ENCODE measurements at places on chromosomes 11 and 22.

GRCh38 chr11:96062134-96062533 is 138.2 kb upstream of the MTMR2 start:
- DNase-seq, result peak; percentile 85

- DNase-seq, result no peak
Observed at GRCh38 chr11:21908211-21908610, 284.7 kb upstream of the ANO5 start.

- no peak for DNase-seq
Observed at GRCh38 chr22:24176630-24177029, 4.7 kb upstream of the SUSD2 start.

- no peak for DNase-seq
Observed at GRCh38 chr11:122210367-122210997, 94.5 kb upstream of the BLID start.

- DNase-seq, result no peak
Observed at GRCh38 chr22:17429516-17429915, 60.3 kb downstream of the CECR2 start.

GRCh38 chr11:61757213-61757862 is 4.9 kb downstream of the MYRF start:
- DNase-seq, result no peak

DNA sequence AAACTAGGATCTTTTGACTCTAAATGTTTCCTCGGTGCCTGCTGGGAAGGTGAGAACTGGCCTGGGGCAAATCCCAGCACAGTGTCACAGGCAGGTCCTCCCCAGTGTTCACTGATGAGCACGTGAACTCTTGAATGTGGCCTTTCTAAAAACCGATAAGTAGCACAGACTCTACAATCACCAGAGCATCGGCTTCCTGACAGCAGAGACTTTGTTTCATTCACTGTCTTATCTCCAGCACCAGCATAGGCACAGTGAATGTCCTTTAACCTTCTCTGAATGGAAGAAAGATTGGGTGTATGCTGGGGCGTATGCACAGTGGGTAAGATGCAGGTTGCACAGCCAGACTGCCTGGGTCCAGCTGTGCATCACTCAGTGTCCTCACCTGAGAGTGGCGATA is 59.3 kb upstream of the EIF3D start:
- DNase-seq, result no peak

DNA sequence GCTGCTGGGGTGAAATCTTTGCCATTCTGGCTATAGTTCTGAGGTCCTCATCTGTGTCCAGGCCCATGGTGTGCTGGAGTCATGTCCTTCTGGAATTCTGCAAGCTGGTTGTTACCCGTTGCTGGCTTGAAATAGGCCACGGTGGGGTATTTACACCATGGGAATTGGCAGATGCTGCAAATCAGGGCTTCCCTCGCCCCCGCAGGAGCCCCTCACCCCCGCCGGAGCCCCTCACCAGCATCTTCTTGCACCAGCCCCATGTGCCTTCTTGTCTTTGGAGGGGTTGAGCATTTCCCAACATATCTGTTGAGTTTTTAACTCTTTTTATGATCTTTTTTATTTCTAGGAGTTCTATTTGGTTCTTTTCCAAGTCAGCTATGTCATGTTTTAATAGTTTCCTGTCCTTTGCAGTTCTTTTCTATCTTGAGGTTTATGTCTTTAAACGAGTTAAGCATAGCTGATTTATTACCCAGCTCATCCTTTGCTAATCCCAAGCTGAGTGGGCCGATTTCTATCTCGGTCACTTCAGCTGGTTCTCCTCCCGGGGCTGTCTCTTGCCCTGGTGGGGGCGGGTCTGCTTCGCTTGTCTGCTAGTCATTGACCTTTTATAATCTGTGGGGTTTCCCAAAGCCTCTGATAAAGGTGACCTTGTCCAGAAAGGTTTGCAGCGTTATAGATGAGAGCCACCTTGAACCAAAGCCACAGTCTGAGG is 17.6 kb downstream of the ANO1 start:
- DNase-seq, result no peak

- DNase-seq, result no peak
Observed at GRCh38 chr11:121514432-121515334, 61.9 kb upstream of the SORL1-AS1 start.

DNA sequence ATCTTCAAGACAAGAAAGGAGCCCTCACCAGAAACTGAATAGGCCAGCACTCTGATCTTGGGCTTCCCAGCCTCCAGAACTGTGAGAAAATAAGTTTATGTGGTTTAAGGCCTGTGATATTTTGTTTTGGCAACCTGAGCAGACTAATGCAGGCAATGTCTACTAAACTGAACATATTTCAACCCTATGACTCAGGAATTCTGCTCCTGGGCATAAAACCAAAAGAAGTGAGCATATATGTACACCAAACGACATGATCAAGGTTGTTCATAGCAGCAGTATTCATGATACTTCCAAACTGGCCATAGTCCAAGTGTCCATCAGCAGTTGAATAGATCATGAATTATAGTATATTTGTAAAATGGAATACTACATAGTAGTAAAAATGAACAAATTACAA is 29.0 kb downstream of the CSNK2A3 start:
- peak; percentile 7 for DNase-seq

- no peak for DNase-seq
Observed at GRCh38 chr11:110571081-110571720, 141.0 kb downstream of the ARHGAP20 start.

DNA sequence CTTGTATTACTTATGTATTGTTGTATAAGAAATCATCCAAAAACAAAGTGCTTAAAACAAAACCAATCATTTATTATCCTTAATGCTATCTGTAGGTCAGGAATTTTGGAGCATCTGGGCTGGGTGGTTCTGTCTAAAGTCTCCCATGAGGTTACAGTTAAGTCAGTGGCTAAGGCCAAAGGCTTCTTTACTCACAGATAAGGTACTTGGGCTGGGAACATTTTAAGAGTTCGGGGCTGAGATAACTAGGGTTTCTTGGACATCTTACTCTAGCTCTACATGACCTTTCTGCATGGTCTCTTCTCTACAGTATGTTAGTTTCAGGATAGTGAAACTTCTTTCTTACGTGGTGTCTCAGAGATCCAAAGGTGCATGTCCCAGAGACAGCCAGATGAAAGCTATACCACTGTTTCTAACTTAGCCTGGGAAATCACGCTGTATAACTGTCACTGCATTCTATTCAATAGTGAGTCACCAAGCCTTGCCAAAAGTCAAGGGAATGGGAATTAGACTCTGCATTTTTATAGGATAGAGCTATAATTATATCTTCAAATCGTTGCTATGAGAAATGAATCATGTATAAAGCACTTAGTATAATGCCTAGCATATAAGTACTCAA is 29.6 kb downstream of the SOX6 start:
- peak; percentile 58 for DNase-seq

DNA sequence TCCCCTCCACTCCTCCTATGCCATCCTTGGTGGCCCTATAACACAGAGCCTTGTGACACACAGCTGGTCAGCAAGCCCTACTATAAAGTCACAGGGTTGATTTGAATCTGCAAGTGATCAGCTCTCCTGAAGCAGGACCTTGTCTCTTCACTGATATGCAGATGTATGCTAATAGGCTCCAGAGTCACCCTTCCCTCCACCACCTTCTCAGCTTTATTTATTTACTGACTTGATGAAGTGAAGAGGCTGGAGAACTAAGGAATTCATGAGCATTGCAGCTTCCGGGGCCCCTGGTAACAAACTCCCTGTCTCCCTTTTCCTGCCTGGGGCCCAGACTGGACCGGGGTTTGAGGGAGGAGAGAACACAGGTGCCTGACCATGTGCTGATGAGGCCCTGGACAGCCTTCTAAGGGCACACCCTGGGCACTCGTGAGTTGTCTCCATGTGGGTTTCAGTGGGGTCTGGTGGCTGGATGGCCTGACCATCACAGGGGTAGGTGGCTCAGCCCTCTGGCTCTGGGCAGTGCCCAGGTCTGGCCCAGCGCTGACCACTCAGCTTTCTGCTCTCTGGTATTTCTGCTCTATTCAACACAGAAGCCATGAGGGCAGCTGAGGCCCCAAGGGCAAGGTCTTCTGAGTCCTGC is 307.5 kb downstream of the NTM start:
- DNase-seq, result no peak

DNA sequence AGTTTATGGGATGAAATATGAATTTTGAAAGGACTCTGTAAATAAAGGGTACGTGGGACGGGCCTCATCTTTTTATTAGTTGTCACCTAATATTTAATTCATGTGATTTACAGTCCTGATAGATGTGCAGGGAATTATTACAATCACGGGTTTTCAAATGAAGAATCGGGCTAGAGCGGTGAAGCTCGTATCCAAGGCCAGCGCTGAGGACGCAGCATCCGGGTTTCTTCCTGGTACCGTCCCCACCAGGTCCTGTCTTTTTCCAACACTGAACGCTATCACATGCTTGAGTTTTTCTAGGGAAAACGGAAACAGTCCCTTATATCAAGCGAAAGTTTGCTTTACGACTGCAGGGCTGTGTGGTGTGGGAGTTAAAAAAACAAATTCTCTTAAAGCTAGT is 787 bp downstream of the SMDT1 start:
- DNase-seq, result peak; percentile 16

DNA sequence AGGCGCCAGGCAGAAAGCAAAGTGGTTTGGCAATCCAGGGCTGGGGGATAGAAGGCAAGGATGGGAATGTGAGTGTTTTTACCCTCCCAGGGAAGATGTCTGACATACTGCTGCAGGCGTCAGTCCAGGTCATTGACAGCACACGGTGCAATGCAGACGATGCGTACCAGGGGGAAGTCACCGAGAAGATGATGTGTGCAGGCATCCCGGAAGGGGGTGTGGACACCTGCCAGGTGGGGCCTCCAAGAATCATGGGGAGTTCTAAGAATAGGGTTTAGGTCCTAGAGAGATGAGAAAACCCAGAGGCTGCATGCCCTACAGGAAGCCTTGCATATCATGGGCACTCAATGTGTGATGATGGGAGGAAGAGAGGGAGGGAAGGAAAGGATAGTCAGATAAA is 28.3 kb upstream of the SMIM35 start:
- DNase-seq, result no peak

DNA sequence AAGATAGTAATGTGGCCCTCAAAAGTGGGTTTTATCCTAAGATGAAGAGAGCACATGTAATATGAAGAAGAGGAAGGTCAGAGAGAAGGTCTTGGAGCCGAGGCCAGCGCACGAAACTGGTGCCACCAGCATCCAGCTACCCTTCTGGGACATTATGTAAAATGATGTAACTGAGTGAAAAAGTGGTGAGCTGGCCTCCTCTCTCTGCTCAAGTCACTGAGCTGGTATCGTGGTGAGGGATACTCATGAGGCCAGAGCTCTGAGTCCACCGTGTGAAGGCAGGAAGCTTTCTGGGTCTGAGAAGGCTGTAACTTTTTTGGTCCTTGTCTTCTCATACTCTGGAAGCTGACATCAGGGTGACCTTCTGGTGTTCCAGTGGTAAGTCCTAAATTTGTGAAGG is 25.1 kb downstream of the RNF185 start:
- no peak for DNase-seq

DNA sequence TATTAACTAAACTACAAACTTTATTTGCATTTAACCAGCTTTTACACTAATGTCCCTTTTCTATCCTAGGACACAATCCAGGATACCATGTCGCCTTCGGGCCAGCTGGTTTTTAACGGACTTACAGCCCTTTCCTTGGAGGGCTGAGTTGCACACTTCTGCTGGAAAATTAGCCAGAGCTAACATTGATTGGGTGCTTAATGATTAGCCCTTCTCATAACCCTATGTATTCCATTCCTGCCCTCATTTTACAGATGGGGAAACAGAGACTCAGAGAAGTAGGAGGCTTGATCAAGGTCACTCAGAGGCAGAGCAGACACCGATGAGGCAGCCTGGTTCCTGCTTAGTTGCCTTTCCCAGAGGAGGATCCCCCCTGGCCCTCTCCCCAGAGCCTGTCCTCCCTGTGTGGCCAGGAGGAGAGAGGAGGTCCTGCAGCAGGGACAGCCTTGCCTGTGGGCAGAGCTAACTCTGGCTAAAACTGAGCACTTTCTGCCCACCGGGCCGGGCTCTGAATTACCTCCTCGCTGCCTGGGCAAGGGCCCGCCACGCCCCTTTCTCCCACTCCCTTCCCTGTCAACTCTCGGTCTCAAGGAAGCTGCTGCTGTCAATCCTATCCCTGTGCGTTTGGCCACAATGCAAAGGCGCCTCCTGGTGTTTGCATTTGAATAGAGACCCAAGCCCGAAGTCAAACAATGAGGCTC is 59.6 kb upstream of the PAX6 start:
- DNase-seq, result peak; percentile 43

- DNase-seq, result no peak
Observed at GRCh38 chr11:121104312-121104762, 3.3 kb downstream of the TECTA start.

GRCh38 chr11:95081010-95081409 is 8.6 kb upstream of the ENDOD1 start:
- no peak for DNase-seq

- no peak for DNase-seq
Observed at GRCh38 chr11:109858152-109858551, 235.0 kb upstream of the ZC3H12C start.

DNA sequence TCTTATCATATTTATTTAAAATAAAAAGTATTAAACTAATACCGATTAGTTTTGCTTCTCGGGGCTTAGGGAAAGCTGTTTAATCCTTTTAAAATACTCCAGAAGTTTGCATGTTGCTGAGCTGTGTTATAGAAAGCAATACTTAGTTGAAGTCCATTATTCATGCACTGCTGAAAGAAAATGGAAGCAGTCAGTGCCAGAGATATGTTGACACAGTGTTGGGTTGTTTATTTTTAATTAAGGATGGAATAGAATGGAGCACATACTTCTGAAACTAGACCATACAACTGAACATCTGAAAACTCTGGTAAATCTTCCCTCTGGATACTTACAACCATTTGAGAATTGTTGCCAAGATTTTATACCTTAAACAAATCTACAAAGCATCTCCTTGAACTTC is 282.7 kb upstream of the CCDC179 start:
- DNase-seq, result no peak

- DNase-seq, result no peak
Observed at GRCh38 chr22:35506259-35506570, 34.4 kb upstream of the RASD2 start.

GRCh38 chr11:104763930-104764709 is 134.1 kb downstream of the CASP12 start:
- DNase-seq, result no peak

GRCh38 chr11:129331217-129331616 is 44.4 kb upstream of the BARX2 start:
- peak; percentile 13 for DNase-seq

DNA sequence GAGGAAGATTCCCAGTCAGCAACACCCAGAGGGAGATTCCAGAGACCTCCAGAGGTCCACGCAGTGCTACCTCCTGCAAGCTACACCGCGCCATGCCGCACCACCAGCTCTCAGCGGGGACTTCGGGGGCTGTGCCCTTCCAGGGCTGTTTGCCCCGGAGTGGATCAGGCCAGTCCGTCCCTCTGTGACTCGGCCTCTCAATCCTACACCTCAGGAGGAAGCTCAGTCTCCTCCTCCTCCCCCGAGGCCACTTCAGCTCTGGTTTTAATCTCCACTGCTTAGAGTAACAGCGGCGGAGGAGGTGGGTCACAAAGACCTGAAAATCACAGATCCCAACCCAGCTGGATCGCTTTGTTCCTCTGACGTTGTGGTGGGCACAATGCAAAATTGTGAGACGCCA is 68.6 kb downstream of the PHF21B start:
- no peak for DNase-seq

Data from HT1080 (cell line).